ENCODE measurements at places on chromosomes 1 and 21.

GRCh38 chr1:7121622-7121988 lies 336.4 kb downstream of the CAMTA1 start:
- DNase-seq = peak; percentile 27

DNA sequence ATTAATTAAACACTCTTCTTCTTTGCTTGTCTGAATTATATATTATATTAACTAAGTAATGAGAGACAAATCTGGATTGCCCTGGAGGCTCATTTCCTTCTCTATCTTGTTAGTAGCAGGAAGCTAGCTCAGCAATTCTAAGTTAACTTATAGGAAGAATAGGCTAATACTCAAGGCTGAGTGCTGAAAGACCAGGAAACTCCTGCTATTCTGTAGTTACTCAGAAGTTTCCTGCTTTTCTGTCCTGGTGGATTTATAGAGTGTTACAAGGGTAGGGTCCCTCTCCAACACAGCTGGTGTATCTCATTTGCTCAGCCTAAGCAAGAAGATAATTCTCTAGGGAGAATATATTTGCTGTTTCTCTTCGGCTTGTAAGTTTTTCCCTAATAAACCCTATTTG lies 29.2 kb downstream of the HSPA13 start:
- DNase-seq = no peak

GRCh38 chr1:184524248-184524647 lies 137.4 kb downstream of the C1orf21 start:
- DNase-seq = no peak

DNA sequence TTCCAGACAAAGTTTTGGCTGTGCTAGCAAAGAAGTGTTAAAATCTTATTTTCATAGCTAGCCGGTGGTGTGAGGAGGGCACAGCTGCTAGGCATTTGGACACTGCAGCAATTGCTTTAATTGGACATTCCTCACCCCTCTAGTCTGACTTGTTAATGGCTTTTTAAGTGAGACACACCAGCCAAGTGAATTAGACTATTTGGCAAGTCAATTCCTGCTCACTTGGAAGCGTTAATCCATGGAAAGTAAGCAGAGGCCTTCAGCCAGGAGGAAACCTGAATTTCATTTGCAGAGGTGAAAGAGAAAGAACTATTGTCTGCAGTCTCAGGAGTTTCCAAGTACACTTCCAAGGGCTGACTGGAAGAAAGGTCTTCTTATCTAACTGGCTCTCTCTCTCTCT lies 175.7 kb downstream of the ST6GALNAC3 start:
- peak; percentile 78 for DNase-seq

GRCh38 chr21:38820471-38821239 lies 14.9 kb downstream of the ETS2 start:
- DNase-seq = no peak

- peak; percentile 39 for DNase-seq
Measured at GRCh38 chr1:108561689-108562326, 1.9 kb downstream of the EEIG2 start.

DNA sequence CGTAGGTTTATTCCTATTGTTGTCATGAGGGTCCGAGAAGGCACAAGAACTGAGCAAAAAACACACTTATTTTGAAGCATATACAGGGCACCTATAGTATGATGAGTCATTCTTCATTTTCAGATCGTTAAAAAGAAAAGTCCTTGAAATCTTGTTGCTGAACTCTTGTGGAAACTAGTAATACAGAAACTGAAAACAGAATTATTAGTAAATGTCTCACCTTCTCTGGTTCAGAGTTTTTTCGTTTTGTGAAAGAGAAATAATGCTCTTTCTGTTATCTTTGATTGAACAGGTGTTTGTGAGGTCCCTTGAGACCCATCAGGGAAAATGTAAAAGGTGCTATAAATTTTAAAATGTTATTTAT lies 102.0 kb upstream of the COA6 start:
- no peak for DNase-seq

GRCh38 chr1:182795563-182796228 lies 6.1 kb downstream of the NPL start:
- no peak for DNase-seq

DNA sequence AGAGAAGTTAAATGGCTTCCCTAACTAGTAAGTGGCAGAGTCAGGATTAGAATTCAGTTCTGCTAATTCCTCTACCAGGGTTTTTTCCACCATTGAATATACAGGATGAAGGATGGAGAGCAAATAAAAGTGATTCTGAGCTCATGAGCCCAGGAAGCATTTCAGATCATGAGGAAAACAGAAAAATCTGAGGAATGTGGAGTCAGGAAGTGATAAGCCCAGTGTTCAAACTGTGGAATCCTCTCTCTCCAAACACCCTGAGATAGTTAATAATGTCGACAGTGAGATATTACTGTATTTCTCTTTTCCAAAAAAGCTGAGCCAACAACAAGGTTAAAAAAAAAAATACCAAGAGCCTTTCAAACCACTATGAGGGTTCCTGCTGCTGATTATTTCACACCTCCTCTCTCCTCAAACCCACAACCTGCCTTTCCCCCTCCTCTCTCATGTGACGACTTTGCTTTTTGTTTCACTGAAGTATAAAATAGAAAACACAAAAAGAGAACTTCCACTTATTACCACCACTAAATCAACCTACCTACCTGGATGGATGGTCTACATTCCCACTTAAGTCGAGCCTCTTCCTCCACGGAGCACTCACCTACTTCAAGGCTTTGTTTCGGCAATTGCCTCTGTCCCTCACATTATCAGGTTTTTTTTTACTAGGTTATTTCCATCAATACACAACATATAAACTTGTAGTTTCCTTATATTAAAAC lies 8.9 kb downstream of the SLAMF1 start:
- DNase-seq = no peak

GRCh38 chr1:1420654-1421141 lies 378 bp downstream of the ANKRD65 start:
- no peak for DNase-seq

DNA sequence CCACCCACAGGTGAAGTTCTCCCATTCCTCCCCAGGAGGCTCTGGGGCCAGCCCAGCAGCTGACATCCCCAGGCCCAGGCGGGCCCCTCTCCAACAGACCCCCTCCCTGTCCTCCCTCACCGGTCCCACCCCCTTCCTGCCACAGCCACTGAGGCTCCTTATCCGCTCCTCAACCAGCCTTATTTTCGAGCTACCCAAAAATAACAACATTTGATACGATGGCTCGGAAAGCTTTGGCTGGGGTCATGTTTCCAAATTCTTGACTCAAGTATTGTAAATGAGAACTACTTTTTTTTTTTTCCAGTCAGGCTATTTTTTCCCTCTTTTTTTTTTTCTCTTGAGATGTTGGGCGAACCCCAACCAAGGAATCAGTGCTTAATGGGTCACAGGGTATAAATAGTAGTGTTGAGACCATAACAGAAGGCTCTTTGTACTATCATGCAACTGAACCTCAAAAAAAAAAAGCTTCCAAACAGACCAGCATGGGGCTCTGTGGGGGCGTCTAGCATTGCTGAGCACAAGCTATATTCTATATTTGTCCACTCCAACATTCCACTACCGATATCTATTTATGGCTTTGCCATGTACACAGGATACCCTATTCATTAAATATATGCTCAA lies 27.2 kb downstream of the IRF2BP2 start:
- peak; percentile 87 for DNase-seq

DNA sequence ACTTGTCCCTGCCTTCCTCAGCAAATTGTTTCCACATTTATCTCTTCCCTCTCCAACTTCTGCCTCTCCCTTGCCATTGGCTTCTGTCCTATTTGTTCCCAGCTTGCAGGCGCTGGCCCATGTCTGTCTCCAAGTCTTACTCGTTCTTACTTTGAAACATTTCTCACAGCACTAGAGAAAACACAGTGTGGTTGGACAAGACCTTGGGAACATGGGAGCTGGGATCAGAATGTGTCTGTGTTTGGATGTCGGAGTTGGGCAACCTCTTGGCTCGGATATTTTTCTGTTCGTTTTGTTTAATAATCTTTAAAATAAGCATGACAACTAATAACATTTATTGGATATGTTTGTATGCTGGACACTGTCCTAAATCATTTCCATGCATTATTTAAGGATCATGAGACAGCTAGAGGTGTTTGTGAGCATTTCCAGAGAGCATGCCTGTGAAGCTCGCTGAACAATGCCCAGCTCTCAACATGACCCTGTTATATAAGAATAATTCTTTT lies 5.9 kb upstream of the BRWD1 start:
- peak; percentile 85 for DNase-seq

DNA sequence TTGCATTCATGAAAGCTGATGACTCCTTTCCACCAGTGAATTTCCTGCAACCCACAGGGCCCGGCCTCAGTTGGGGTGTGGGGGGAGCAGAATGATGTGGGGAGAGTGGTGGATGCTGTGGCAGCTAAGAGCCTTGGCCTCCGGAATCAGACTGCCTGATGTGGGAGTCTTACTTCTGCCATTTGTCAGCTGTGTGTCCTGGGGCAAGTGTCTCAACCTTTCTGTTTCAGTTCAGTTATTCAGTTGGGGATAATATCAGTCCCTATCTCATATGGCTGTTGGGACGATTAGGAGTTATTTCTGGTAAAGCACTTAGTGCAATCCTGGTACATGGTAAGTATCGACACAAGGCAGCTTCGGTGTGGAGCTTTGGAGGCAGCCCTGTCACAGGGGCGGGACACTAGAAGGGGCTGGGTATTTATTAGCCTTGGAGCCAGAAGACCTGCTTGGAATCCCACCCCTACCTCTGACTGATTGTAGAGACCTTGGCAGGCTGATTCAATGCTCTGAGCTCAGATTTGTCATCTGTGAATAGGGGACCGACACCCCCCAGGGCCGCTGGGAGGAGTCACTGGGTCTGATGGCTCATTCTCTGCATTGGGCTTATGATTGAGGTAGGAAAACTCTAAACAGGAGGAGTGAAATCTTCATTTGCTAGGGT lies 19.6 kb downstream of the ARHGEF10L start:
- no peak for DNase-seq

GRCh38 chr1:43668956-43669355 lies 19.0 kb downstream of the KDM4A start:
- DNase-seq = no peak

- peak; percentile 93 for DNase-seq
Measured at GRCh38 chr1:118262865-118263264, 77.8 kb upstream of the SPAG17 start.

DNA sequence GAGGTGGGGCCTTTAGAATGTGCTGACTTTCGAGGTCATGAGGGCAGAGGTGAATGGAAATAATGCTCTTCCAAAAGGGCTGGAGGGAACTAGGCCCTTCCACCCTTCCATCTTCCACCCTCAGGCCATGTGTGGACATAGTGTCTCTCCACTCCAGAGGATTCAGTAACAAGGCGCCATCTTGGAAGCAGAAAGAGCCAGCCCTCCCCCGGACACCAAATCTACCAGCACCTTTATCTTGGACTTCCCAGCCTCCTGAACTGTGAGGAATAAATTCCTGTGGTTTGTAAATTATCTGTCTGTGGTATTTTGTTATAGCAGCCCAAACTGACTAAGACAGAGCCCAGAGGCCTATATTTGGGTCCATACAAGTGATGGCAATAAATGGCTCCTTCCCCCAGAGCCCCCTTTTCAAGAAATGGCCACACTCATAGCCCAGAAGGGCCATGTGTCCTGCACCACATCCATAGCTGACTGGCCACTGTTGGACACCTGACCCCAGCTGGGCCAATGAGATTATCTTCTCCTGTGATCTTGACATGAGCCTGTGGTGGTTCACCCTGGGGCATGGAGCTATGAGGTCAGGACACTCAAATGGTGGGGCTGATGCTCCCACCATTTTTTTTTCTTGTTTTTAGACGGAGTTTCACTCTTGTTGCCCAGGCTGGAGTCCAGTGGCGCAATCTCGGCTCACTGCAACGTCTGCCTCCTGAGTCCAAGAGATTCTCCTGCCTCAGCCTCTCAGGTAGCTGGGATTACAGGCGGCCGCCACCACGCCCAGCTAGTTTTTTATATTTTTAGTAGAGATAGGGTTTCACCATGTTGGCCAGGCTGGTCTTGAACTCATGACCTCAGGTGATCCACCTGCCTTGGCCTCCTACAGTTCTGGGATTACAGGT lies 114.9 kb downstream of the RRAGC start:
- no peak for DNase-seq

DNA sequence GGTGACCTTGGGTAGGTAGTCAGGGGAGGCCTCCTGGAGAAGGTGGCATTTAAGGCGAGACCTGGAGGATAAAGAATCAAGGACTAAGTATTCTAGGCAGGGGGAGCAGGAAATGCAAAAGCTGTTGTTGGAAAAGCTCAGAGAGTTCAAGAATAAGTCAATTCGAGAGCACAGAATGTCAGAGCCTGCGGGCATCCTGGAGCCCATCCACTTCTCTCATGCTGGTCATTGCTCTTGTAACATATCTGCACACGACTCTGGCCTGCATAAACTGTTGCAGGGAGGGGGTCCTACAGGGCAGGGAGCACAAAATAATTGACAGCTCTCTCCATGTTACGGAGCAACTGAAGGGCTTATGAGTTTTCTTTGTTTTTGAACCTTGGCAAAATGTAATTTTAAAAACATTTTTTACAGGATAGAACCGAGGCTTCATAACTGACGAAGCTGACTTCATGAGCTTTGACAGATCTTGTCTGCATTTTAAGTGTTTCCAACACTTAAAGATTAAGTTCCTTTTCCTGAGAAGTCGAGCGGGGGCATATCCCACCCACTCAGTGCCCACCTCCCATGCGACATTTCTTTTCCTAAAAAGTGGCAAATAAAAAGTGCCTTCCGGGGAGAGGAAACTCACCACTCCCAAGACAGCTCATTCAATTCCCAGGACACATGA lies 4.2 kb downstream of the PLA2G5 start:
- DNase-seq = no peak

GRCh38 chr1:48033495-48034045 lies 36.4 kb upstream of the TRABD2B start:
- DNase-seq = no peak

GRCh38 chr1:110227774-110228173 lies 17.7 kb downstream of the KCNC4 start:
- DNase-seq = peak; percentile 78

DNA sequence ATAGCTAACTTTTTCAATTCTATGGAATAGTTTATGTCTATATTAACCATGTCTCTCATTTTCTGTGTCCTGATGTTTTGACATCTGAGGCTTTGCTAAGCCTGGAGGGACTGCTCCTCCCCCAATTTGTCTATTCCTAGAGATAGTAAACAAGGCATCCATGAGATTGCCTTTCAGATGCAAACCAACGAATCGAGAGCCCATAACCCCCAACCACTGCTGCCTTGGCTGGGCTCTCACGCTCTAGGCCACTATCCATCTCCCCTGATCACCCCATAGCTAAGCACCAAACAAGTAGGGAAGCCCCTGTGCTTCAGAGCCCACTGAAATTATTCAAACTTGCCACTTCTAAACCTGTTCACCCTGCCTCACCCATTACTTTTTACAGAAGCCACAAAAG lies 437.7 kb downstream of the SETD4 start:
- no peak for DNase-seq

- DNase-seq = no peak
Measured at GRCh38 chr1:156101880-156102279, 12.6 kb upstream of the LMNA start.

Data from tongue (tissue), 3 donors.